ENCODE measurements at places on chromosomes 7 and 10.

DNA sequence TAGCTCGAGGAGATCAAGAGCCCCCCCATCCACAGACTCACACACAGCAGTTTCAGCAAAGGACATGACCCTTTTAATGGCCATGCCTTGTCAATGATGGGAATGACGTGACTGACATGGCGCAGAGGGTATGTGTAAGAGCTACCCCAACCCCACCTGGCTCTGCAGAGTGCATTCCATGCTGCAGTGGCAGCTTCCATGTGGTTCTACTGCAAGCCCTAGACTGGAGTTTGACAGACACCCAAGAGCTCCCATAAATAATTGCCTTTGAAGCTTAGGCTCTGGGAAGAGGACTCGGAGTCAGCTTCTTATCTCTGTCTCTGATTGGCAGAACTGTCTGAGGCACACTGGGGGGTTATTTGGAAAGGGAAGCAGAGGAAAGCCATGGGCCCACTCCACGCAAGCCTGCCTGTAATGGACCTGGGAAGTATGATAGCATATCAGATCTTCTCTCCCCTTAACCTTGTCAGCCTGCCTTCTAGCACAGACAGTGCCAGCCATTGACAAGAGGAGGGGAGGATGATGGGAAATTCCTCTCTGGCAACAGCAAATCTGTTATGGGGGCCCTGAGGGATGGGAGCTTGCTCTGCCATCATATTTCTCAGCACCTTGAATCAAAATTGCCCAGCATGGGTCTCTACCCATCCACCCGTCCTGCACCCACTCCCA is 478.5 kb upstream of the PODXL start:
- DNase-seq, result no peak

DNA sequence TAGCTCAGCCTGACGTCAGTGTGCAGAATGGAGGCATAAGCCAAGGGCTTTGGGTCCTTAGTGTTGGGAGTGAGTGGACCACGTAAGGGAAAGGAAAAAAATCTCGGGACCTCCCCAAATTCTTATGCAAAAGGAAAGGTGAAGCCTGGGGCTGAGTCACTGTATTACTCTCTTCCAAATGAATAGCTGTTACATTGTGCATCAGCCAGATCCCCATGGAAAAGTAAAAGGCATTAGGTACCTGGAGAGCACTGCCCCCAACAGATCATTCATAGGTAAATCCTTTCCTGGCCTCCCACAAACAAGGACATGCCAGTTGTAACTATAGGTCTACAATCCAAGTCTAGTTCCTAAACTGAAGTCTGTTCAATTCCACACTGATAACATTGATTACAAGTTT is 170.5 kb downstream of the C1GALT1 start:
- DNase-seq, result no peak

- DNase-seq, result no peak
Measured at GRCh38 chr10:113711142-113711541, 31.4 kb downstream of the CASP7 start.

DNA sequence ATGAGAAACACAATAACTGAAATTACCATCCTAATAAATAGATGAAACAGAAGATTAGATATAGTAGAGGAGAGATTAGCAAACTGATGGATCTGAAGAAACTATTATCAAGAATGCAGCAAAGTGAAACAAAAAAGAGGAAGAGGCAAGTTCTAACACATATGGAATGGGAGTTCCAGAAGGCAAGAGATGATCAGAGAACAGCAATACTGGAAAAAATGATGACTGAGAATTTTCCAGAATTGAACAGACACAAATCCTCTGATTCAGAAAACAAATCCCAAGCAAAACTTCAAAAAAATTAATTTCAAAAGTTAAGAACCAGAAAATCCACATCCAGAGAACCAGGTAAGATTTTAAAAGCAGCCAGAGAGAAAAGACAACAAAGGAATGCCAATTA is 20.2 kb upstream of the CYREN start:
- DNase-seq, result no peak

DNA sequence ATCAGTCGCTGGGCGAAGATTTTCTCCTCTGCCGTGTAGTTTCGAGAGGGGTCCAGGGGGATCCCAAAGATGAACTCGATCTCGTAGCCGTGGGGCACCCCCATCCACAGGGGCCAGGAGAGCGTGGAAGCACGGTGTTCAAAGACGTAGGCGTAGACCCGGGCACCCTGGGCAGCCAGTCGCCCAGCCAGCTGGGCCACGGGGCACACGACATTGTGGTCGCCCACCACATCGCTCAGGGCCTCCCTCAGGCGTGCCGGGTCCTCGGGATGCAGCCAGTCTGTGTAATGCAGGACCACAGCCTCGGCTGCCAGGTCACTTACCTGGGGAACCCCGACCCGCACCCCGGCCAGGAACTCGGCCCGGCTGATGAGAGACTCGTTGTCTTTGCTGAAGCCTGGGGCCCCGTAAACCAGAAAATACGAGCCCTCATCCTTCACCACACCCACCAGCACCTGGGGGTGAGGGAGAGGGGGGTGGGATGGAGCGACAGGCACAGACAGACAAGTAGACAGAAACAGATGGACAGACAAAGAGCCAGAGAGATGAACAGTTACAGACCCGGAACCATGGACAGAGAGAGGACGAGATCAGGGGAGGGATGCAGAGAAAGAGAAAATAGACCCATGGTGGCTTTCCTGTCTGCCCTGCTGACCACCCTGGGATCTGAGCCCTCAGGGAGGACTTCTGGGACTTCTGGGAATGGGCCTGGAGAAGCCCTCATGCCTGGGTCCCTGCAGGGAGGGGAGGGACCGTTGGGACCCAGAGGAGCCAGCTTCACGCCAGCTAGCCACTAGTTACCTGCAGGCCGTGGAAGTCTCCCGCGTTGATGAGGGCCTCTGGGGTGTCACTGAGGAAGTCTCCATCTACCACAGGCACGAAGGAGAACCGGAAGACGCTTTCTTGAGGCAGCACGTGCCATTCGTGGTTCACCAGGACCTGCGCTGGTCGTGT is 3.0 kb downstream of the ACHE start:
- DNase-seq, result no peak

DNA sequence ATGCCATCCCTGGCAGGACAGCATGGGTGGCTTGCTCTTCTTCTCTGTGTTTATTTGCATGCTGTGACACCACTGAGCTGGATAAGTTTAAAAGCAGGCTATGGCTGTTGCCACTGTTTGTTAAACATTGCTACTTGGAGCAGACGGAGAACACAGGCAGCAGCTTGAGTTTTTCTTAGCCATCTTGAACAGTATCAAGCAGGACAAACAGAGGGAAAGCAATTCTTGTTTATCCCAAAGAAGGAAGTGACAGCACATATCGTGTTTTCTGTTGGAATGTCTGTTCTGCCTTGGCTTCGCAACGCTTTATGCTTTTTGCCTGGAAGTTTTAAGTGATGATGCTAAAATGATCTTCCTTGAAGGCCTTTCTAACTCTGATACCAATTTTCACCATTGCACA is 73.8 kb downstream of the MKX start:
- DNase-seq, result no peak

GRCh38 chr10:127175357-127176110 is 20.9 kb downstream of the INSYN2A start:
- DNase-seq, result no peak

GRCh38 chr10:14838582-14839304 is 637 bp downstream of the HSPA14 start:
- DNase-seq, result no peak

DNA sequence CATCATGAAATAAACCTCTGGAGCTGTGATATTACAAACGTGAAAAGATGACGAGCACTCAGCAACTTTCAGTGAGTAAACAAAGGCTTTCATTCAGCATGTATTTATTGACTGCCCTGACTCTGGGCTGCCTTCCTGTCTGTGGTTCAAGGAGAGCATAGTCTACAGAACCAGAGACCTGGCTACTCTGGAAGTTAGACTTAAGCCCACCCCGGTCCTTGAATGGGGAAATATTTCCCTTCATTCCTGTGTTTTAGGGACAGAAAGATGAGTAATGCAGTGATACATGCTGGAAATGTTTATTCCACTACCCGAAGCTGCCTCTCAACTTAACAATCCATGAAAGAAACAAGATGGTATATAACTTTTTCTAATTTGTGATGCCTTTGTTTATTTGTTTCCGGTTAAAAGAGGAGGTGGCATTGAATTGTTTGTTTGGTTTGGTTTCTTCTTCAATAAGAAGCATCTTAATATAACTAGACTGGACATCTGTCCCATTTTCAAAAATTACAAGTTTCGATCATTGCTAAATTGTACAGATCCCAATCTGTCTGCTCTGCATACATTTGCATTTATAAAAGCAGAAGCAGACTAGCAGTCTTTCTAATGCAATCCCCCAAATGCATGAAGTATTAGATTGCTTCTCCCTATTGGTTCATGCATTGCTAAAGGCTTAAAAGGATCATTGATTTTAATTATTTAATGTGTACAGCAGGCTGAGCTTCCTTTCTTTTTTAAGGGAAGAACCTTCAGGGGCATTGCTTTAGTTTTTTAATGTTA is 57.7 kb downstream of the TRUB1 start:
- DNase-seq, result no peak

DNA sequence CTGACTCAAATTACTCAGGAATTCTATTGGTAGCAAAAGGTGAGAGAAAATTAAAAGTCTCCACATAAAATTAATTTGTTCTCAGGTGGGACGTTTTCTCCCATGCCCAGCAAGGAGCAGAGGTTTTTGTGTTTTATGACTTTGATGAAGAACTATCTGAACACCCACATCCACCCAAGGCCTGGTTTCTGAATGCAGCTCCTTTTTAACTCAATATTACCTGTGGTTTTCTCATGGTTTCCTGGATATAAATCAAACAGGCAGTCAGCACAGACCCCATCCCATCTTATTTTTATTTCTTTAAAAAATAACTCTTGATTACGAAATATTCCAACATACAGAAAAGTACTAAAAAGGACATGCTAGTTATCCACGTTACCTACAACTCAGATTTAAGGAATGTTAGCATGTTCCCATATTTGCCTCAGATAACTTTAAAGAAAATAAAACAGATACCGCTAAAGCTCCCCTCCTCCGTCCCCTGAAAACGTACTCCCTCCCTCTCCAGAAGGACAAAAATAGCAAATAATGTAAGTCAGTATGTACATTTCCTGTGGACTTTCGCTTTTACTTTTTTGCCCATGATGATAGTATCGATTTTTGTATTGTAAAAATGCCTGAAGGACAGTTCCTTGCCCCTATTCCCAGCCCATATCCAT is 43.4 kb downstream of the GLI3 start:
- DNase-seq, result no peak

GRCh38 chr10:61899997-61900828 is 1.3 kb upstream of the ARID5B start:
- peak; percentile 87 for DNase-seq

- DNase-seq, result no peak
Measured at GRCh38 chr10:122249991-122250750, 20.9 kb upstream of the BTBD16 start.

DNA sequence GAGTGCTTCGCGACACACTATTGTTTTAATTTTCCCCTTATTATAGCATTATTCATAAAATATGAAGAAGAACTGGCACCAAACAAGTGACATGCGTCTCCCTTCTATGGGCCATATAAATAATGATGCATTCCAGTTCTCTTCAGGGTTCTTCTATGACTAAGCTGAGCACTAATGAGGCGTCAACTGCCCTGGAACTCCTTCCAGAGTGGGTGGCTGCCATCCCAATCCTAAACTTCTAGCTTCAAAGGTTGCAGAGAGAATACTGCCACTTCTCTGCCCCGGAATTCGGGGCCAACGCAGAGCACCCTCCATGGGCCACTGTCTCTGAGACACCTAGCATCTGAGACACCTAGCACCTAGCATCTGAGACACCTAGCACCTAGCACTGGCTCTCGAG is 37.7 kb upstream of the FOXI2 start:
- no peak for DNase-seq
